ENCODE measurements at places on chromosomes 6 and 20.

DNA sequence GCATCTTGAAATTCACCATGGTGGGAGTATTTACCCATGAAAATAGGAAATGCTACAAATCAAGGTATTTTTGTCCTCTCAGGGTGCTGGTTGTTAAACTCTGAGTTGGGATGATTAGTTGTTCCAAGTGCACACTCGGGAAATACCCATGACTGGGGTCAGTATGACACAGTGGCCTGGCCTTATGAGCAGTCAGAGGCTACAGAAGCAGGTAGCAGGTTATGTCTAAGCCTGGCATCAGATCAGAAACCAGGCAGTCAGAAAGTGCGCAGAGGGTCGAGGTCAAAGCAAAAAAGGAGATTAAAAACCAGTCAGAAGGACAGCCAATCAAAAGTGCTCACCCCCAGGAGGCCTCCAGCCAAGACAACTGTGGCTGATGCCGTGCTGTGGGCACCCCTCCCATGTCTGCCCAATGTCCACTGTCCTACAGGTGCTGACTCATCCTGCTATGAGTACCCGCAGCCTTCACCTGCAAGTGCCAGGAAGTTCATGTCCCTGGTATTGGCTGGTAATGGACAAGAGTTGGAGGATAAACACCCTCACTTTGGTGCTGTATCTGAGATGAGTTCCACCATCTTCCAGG lies 117.4 kb upstream of the SLC24A3 start:
- no peak for DNase-seq
- H3K4me3 ChIP-seq, result no peak overlapping the region
- H3K36me3 ChIP-seq, result no peaks in the 10 kb centered on the region
- peaks cover 14% of the 10 kb centered on the region for H3K4me1 ChIP-seq
- H3K27me3 ChIP-seq, result peaks cover 6% of the 10 kb centered on the region

GRCh38 chr6:6436946-6437345 lies 116.5 kb upstream of the F13A1 start:
- H3K27me3 ChIP-seq, result no peaks in the 10 kb centered on the region
- no peak for DNase-seq
- peaks cover 2% of the 10 kb centered on the region for H3K4me1 ChIP-seq
- H3K4me3 ChIP-seq, result no peak overlapping the region
- peaks cover 3% of the 10 kb centered on the region for H3K36me3 ChIP-seq

DNA sequence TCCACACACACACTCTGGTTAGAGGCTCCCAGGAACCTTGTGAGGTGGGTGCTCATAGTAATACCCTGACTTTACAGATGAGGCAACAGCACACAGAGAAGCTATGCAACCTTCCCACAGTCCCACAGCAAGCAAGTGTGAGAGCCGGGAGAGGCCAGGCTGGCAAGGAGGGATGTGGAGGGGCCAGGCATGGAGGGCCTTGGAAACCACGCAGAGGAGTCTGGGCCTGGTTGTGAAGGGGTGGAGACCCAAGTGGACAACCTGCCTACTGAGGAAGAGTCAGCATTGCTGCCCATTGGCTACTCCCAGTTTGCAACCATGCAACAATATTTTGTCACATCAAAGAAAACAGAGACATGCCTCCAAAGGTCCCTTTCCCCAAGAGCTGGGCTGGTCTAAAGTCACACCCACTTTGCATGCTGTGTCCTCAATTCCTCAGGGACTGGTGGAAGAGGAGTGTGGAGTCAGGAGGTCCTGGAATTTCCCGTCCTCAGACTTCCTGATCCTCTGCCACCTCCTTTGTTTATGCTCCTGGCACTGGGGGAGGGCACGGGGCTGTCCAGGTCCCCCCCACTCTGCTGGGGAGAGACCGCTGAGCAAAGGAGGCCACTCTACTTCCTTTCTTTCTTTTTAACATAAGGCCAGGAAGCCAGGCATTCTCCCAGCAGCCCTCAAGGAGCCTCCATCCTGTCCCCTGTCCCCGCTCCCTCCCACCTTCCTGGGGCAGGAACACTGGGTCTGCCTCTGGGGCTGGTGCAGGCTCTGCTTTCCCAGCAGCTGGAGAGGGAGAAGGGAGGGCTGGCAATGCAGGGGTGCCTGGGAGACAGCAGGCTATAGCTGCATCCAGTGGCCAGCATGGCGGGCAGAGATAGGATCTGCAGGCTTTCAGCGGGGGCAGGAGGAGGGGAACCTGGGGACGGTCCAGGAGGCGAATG lies 68.3 kb downstream of the NOL4L start:
- peaks cover 25% of the 10 kb centered on the region for H3K36me3 ChIP-seq
- DNase-seq, result no peak
- no peak overlapping the region for H3K4me3 ChIP-seq
- peaks cover 28% of the 10 kb centered on the region for H3K27me3 ChIP-seq
- H3K4me1 ChIP-seq, result peaks cover 26% of the 10 kb centered on the region
- no peak overlapping the region for H3K27ac ChIP-seq

GRCh38 chr20:39857187-39857586 lies 831.8 kb downstream of the MAFB start:
- no peak overlapping the region for H3K4me3 ChIP-seq
- H3K36me3 ChIP-seq, result no peaks in the 10 kb centered on the region
- H3K4me1 ChIP-seq, result peaks cover 3% of the 10 kb centered on the region
- DNase-seq, result no peak

- H3K4me3 ChIP-seq, result no peak overlapping the region
- H3K36me3 ChIP-seq, result no peaks in the 10 kb centered on the region
- no peak overlapping the region for H3K27ac ChIP-seq
These were observed 973.8 kb upstream of the SLC35B3 start for GRCh38 chr6:9409126-9409525.

- H3K36me3 ChIP-seq, result peaks cover 13% of the 10 kb centered on the region
- H3K27me3 ChIP-seq, result peaks cover 12% of the 10 kb centered on the region
- peaks cover 18% of the 10 kb centered on the region for H3K4me1 ChIP-seq
- no peak overlapping the region for H3K4me3 ChIP-seq
- DNase-seq, result no peak
These were observed 53.0 kb upstream of the DST start for GRCh38 chr6:56695702-56696101.

Measured in glutamatergic neuron (in vitro differentiated cells).